ENCODE measurements at places on chromosomes 6 and 20.

GRCh38 chr6:19664878-19665612 is 172.1 kb upstream of the ID4 start:
- DNase-seq, result no peak

GRCh38 chr20:16132036-16132798 is 441.0 kb downstream of the KIF16B start:
- no peak for DNase-seq

DNA sequence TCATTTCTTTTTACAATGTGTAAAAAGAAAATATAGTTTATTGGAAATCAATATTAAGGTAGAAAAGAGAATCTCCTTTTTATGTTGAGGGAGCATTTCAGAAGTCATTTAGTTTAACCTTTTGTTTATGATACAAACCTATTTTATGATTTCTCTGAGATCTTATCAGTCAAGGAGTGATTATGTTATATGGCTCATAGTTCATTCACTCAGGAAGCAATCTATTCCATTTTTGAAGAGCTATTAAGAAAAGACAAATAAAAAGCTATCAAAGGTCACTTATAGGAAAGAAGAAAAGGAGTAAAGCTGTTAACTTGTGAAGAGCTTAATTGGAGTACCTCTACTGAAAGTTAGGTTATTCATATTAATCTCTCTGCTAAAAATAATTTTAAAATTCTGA is 526.6 kb upstream of the JAG1 start:
- no peak for DNase-seq

DNA sequence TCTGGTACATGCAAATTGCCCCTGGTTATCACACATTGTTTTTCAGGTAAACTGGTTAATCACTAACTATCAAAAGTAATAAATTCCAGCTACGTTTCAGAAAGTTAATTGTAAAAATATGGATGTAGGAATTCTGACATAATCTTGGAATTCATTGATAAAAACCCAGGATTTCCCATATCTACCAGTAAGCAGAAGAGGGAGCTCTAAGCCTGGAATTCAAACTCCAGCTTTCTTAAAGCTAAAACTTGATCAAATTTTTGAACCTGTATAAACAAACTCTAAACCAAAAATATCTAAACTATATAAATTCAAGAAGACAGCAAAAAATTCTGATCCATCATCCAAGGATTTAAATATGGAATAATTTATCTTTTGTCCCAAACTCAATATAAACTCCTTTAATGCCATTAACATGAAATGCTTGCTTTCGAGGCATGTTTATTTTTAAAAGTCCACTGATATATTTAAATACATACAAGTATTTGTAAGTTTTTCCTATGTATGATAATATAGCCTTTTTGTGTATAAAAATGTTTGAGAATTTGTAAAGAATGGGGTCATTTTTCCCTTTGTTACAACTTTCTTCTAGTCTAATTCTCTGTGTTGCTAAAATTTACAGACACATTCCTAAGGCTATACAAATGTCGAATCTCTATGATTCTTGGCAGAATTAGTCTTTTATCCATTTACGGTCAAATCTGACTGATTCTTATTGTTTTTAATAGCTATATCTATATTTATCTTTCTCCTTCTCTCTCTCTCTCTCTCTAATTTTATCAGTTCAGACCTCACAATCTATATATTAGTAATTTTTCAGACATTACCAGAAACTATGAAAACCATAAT is 91.4 kb upstream of the RNF217 start:
- DNase-seq, result no peak

DNA sequence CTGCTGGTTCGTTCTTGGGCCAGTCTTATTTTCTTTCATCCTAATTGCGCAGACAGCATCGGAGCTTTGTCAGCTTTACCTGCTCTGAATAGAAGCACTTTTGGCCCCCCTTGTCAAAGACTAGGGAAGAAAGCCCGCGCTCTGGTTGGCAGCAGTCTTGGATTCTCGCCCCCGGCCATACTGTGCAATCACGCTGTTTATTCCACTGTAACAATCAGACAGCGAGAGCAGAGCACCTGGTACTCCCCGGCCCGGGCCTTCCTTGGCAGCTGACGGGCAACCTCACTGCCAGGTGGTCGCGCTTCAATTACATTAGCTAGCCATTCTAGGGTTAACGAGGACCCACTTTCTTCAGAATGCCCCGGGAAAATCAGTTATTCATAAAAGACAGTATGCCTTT is 72.6 kb downstream of the INSM1 start:
- no peak for DNase-seq

- DNase-seq, result no peak
Measured at GRCh38 chr20:49868964-49869363, 46.4 kb downstream of the SPATA2 start.

GRCh38 chr6:64255000-64255399 is 619.4 kb downstream of the PHF3 start:
- DNase-seq, result no peak

- no peak for DNase-seq
Measured at GRCh38 chr6:36381502-36382389, 5.7 kb downstream of the ETV7 start.

GRCh38 chr20:17538517-17539170 is 7.5 kb upstream of the BFSP1 start:
- DNase-seq, result no peak

DNA sequence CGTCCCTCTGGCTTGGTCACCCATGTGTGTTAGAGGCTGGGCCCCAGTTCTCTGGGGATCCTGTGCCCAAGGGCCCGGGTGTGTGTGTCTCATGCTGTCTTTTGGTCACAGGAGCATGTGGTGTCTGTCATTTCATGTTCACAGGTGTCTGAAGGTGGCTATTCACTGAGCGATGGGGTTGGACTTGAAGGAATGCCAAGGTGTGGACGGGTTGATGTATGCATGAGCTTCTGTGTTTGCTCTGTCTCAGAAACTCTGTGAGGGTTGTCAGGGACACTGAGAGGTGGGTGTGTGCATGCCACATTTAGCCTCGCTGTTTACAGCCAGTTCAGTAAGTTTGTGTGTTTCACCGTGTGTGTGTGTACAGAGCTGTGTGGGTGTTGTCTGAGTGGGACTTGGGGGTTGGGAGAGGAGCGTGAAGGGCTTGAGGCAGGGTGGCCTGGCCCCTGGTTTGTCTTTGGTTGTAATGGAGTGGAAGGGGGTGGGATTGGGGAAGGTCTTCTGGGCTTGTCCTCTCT is 1.2 kb downstream of the DDR1 start:
- DNase-seq, result no peak

DNA sequence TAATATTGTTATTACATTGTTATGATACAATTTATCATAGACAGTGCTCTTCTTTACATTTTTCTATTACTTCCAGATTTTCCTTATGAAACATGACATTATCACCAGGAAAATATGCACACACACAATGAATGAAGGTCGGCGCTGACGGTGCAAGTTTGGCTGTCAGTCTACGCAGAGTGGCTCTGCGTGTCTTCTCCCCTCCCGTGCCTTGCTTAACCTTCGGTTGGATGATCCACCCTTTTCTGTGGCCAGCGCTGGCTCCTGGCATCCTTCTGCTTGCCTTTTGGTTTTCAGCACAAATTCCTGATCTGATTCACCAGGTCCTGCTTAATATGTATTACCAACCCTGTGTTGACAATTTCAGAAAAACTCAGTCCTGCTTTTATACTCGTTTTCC is 157.4 kb downstream of the TSHZ2 start:
- no peak for DNase-seq

DNA sequence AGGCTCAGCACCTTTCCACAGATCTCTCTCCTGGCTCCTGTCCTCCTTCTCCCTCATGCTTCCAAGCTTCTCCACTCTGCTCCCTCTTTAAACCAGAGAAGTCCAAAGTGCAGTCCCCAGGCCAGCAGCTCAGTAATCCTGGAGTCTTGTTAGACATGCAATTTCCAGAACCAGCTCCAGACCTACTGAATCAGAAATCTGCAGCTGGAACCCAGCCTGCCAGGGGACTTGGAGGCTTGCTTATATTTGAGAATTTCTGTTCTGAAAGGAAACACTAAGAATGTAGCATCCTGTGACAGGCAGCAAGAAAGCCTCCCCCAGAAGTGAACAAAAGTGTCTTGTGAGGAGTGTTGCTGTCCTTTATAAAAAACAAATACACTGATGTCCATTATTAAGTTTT is 438.1 kb downstream of the BCKDHB start:
- DNase-seq, result no peak

DNA sequence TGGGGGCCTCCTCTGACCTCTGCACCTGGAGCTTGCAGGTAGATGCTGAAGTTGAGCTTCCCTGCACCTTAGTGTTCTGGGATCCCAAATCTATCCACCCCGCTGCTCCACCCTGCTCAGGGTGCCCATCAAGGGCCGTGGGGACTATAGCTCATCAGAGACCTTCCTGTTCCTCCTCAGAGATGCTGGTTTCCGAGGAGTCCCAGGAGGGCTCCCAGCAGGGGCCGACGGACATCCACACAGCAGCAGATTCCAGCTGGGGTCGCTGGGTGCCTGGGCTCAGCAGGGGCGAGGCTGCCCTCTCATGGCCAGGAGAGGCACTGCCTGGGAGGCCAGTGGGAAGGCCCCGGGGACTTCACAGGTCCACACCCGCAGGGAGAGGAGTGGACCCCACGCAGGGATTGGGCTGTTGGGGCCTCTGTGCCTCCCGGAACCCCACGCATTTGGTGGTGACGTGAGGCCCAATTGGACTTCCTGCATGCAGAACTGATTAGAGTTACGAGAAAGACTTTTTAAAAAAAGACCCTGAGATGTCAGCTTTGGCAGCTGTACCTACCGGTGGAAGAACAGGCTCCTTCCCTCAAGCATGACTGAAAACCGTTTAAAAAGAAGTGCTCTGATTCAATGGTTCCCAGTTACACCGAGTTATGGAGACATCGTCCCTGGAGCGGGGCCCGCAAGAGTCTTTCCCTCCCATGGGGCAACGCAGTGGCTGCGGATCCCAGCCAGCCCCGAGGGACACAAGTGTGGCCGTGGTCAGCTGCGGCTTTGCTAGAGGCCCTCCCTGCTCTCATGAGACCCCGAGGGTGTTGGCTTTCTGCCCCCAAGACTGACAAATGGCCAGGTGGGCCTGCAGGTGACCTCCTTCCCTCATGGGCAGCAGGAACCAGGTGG is 25.3 kb upstream of the SLCO4A1 start:
- peak; percentile 35 for DNase-seq

All from stimulated activated CD8-positive, alpha-beta memory T cell treated with anti-CD3 and anti-CD28 coated beads, Interleukin-4, amount 100 ng/mL, for 4 hours (primary cell).